ENCODE measurements at places on chromosomes 2 and 18. TPM values are rescaled to one million over a fixed set of nuclear protein-coding genes. Genes with fewer than 3 reads are reported as not detected.

GRCh38 chr18:75127143-75128021, 81.6 kb downstream of the PTGR3 start:
- peaks cover 11% of the 10 kb centered on the region for H3K4me1 ChIP-seq
- no peak overlapping the region for H3K4me3 ChIP-seq
- DNase-seq = no peak
- H3K27ac ChIP-seq = no peak overlapping the region

DNA sequence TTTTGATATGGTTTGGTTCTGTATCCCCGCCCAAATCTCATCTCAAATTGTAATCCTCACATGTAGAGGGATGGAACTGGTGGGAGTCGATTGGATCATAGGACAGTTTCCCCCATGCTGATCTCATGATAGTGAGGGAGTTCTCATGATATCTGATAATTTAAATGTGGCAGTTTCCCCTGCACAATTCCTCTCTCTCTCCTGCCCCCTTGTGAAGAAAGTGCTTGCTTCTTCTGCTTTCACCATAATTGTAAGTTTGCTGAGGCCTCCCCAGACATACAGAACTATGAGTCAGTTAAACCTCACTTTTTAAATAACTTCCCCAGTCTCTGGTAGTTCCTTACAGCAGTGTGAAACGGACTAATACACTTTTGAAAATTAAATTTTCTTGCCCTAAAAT, 12.3 kb upstream of the KCNJ3 start:
- no peaks in the 10 kb centered on the region for H3K27me3 ChIP-seq
- no peaks in the 10 kb centered on the region for H3K36me3 ChIP-seq
- DNase-seq = no peak
- H3K4me3 ChIP-seq = no peak overlapping the region
- H3K27ac ChIP-seq = no peak overlapping the region

ALK gene
- total RNA-seq = 2.0 TPM

DNA sequence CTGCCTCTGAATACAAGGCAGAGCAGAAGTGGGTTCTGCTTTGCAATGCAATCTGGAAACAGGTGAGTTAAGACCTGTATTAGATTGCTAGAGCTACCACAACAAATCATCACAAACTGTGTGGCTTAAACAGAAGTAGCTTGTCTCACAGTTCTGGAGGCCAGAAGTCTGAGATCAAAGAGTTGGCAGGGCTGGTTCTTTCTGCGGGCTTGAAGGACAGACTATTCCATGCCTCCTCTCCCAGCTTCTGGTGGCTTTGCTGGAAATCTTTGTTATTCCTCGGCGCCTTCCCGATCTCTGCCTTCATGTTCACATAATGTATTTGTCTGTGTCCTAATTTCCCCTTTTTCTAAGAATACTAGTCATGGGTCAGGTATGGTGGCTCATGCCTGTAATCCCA, 58.4 kb downstream of the SAP130 start:
- no peak for DNase-seq
- H3K4me1 ChIP-seq = no peaks in the 10 kb centered on the region
- no peak overlapping the region for H3K4me3 ChIP-seq
- H3K27ac ChIP-seq = no peak overlapping the region
- no peaks in the 10 kb centered on the region for H3K27me3 ChIP-seq
- H3K36me3 ChIP-seq = peaks cover 26% of the 10 kb centered on the region

MLPH gene
- total RNA-seq = 2.0 TPM

- H3K27me3 ChIP-seq = no peaks in the 10 kb centered on the region
- no peak overlapping the region for H3K27ac ChIP-seq
- no peaks in the 10 kb centered on the region for H3K36me3 ChIP-seq
- no peak overlapping the region for H3K4me3 ChIP-seq
These were observed 223.7 kb upstream of the COPS8 start for GRCh38 chr2:236861944-236862343.

AQP4 gene
- total RNA-seq = not detected
